ENCODE measurements at places on chromosomes 6 and 20.

DNA sequence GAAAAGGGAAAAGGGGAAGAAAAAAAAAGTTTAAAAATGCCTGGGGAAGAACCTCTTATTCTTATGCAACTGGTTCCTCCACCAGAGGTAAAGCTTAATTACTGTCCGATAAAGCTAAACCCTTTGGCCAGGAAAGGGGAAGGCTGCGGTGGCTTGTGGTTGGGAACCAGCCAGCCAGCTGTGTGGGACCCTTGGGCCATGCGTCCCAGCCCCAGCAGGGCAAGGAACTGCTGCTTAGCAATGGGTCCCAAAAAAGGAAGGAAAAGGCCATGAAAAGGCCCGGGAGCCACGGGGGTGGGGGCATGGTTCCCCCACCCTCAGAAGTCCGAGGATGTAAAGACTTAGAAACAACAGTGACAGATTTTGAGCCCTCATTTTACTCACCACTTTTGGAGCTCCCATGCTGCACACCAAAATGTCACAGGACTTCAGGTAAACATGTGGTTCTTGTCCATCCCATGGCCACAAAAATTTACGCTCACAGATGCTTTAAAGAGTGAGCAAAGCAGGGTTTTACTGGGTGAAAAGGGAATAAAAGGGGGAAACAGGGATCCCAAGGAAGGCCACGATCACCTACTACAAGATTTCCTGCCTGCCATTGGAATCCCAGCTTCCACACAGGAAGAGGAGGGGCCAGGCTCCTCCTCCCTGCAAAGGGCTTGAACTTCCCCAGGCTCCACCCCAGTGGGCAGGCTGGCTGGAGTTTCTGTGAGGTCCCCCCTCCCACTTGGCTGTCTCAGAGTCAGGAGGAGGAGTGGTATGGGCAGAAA is 1234.7 kb upstream of the GJE1 start:
- DNase-seq = no peak

DNA sequence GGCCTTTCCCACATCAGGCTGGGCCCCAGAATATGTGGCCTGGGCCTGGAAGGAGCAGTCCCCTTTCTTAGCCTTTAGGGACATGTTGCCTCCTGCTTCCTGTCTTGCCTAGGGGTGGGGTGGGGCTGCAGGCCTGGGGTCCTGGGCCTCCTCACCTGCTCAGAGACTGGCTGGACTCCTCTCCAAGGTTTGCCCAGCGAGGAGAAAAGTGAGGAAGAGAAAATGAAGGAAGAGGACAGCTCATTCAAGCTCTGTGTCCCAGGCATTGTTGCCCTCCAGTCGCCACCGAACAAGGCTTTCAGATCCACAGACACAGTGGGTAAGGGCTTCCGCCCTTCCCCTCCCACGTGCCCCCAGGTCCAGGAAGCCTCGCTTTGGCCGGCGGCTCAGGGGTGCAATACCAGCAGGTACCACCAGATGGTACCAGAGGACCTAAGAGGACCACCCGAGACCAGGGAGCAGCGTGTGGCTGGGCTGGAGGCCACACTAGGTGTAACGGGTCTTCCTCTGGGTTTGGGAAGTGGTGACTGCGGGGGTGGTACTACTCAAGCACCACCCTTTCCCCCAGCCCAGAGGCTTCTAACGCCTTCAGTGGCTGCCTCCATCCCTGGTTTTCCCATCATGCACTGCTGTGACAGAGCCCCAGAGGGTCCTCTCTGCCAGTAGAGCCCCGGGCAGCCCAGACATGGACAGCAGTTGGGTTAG is 5.5 kb upstream of the BAK1 start:
- DNase-seq = peak; percentile 42

- DNase-seq = no peak
These were observed 86.0 kb upstream of the TINAG start for GRCh38 chr6:54222217-54222616.

GRCh38 chr20:17012546-17013226 is 214.2 kb upstream of the PCSK2 start:
- no peak for DNase-seq

- no peak for DNase-seq
These were observed 37.7 kb upstream of the SIRPA start for GRCh38 chr20:1857466-1857865.

GRCh38 chr6:13101409-13101808 is 226.9 kb downstream of the TBC1D7 start:
- DNase-seq = no peak

GRCh38 chr6:135527960-135528249 is 30.4 kb upstream of the AHI1 start:
- no peak for DNase-seq
